ENCODE measurements at places on chromosomes 4 and X.

DNA sequence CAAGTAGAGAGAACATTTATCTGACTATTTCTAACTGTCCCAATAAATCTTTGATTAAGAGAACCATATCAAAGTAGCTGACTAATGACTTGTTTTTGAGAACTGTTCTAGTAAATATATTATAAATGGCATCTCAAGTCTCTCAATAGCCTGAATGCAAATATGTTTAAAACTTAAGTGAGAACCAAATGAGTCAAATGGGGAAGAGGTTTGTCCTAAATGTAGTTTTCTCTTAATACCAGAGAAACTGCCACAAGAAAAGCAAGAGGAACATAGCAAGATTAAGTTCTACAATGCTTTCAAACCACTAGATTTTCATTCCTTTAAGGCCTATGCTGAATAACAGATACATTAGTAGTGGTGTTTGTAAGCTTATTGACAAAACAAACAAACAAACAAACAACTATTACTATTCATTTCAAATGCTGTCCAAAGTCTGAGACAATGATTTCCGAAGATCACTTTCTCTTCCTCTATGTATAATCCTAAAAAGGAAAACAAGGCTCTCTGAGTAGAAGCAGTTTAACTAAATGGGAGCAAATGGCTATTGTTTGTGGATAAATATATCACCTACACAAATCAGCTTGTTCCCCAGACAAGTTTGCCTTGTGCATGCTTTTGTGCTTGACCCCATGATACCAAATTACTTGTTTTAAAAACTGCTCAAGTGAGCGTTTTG is 408.4 kb upstream of the EMCN start:
- DNase-seq = no peak

DNA sequence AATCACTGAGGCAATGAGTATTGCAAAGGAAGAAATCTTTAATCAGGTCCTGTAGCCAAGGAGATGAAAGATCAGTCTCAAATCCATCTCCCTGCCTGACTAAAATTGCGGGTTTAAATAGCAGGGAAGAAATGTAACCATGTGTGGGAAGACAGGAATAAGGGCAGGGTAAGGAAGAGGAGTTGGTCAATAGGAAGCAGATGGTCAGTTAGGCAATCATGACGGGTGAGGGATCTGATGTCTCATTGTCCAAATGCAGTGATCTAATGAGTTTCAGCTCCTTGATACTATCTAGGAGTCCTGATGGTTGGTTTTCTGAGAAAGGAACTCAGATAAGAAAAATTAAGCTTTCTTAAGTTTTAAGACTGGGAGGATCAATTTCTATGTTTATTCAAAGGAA is 200.8 kb downstream of the SPATA18 start:
- DNase-seq = peak; percentile 9

DNA sequence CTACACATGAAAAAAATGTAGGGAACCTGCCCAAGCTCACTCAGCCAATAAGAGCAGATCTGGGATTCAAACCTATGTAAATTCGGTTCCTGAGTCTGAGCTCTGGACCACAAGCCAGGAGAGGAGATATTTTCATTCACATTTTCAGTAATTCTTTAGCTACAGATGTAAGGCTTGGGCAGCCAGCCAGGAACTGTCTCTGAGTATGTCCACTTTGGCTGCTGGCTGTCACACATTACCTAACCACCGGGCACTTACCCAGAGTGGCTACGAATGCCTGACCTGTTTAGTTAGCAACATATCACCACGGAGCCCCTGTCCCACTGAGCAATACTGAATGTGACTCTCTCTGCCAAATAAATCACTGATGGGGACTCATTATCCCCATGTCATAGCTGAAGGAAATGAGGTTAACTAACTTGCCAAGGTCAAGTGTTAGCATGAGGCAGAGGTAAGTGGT is 15.3 kb downstream of the USP46 start:
- DNase-seq = no peak

GRCh38 chr4:110498420-110498819 is 22.5 kb downstream of the ENPEP start:
- DNase-seq = no peak

DNA sequence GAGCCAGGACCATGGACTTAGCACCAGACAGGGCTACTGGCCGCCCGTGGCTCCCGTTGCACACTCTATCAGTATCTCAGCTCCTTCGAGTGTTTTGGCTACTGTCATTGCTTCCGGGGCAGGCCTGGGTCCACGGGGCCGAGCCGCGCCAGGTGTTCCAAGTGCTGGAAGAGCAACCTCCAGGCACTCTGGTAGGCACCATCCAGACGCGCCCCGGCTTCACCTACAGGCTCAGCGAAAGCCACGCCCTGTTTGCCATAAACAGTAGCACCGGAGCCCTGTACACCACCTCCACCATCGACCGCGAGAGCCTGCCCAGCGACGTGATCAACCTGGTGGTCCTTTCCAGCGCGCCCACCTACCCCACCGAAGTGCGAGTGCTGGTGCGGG is 1.6 kb downstream of the FAT4 start:
- DNase-seq = peak; percentile 0
